ENCODE measurements at places on chromosomes 16 and 17.

- DNase-seq: no peak
Measured at GRCh38 chr16:78669994-78670393, 570.5 kb downstream of the WWOX start.

DNA sequence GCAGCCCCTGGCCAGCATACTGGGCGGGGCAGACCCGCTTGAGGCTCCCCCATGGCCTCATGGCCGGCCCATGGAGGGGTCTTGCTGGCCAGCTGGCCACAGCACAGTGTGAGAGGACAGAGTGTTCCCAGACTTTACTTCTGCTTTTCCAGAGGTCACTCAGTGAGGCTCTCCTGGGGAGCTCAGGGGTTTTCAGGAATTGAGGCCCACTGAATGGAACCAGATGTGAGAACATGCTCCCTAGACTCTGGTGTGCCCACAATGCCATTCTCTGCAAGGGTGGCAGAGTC is 21.2 kb downstream of the ATP6V0D1 start:
- DNase-seq: no peak

DNA sequence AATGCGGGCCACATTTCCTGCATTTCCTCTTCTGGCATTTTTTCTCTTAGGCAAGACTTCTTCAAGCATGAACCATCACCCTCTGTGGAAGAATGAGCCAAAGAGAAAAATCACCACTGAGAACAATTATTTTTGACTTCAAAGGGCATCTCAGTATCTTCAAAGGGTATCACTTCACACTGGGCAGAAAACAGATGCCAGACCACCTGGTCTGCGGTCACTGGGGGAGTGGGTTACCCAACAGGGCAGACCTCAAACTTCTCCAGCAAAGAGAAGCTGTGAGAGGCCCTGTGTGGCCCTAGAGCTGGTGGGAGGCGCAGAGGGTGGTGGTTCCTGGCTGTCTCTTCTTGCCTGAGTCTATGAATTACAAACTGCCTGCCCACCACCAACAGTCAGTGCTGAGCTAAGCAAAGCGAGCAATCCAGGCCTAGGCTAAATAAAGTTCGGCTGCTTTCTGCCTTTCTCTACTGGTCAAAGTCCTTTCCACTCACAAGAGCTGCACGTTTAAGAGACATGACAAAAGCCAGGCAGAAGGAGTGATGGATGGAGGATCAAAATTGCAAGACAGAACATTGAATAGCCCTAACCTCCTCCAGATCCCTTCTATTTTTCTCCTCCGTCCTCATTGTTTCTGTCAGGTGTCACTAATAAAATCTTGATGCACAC is 602.7 kb upstream of the CDH5 start:
- DNase-seq: no peak

DNA sequence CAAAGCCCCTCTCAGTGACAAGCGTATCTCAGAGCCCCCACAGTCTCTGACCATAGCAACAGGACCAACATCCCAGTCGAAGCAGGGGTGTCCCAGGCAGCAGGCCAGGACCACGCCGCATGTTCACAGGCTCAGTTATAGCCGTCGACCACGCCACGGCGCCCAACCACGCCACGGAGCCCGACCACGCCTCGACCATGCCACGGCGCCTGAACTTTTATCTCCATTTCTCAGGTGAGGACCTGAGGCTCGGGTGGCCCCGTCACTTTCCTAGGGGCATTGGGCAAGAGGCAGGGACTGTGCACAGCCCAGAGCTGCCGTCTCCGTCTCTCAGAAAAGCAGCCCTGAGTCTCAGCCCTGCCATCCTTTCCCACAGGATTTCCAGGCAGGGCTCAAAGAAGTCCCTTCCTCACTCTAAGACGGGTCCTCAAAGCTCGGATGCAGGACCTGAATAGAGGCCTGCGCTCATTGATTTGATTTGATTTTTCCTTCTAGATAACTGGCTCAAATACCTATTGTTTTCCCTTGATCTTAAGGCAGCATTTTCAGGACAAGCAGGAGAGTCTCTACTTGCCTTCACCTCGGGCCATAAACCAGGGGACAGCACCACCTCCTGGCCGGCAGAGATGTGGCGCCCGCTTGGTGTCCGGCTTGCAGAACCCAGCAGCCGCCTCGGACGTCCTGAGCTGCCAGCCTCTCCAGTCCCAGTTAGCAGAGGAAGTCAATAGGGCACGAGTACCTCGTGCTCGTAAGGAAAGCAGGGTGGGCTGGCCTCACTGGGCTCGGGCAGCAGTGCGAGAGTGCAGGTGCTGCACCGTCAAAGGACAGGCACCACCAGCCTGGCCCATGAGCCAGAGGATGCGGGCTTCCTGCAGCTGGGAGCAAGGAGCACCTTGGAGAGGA is 38.8 kb downstream of the C16orf95 start:
- peak; percentile 29 for DNase-seq

GRCh38 chr17:20096430-20096829 is 87.3 kb downstream of the SPECC1 start:
- DNase-seq: no peak

GRCh38 chr16:66020642-66021041 is 345.8 kb upstream of the CDH5 start:
- DNase-seq: no peak

- DNase-seq: no peak
Measured at GRCh38 chr17:5769593-5770354, 185.5 kb upstream of the NLRP1 start.

DNA sequence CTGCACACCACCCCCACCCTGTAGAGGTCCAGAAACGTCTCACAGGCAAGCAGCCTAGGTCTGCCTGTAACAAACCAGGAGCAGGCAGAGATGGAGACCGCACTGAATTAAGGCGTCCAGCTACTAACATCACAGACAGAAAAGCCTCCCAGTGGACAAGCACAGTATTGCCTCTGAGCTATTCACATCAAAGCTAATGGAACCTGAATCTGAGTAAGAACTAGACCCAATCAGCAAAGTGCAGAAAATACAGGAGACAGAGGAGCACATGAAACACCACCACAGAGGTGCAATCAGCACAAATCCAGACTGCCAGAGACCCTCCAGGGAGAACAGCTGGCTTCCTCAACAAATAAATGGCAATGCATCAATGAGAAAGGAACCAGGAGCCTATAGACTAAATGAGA is 22.2 kb upstream of the PEMT start:
- peak; percentile 36 for DNase-seq

GRCh38 chr17:19378416-19379360 is at the start of gene MAPK7:
TSS of gene MAPK7 (plus strand) at chr17:19378498. CDS start at chr17:19378901, 403 bp downstream.
- no peak for DNase-seq

- DNase-seq: peak; percentile 39
Measured at GRCh38 chr16:47565454-47565853, 104.3 kb downstream of the PHKB start.

DNA sequence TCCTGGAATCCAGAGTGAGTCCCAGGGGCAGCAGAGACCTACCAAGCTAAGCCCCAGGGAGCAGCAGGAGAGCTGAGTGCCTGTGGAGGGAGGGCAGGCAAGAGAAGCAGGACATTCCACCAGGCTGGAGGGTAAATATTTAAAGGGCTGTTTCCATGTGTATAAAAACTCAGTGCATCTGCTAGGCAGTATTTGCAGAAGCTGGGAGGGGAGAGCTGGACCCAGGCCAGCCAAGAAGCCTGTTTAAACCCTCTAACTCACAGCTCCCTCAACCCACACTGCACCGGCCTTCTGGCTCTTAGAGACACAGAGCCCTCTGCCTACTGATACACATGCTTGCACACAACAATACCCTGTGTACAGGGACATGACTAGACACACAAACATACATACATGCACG is 22.5 kb upstream of the TMEM132E start:
- DNase-seq: no peak

DNA sequence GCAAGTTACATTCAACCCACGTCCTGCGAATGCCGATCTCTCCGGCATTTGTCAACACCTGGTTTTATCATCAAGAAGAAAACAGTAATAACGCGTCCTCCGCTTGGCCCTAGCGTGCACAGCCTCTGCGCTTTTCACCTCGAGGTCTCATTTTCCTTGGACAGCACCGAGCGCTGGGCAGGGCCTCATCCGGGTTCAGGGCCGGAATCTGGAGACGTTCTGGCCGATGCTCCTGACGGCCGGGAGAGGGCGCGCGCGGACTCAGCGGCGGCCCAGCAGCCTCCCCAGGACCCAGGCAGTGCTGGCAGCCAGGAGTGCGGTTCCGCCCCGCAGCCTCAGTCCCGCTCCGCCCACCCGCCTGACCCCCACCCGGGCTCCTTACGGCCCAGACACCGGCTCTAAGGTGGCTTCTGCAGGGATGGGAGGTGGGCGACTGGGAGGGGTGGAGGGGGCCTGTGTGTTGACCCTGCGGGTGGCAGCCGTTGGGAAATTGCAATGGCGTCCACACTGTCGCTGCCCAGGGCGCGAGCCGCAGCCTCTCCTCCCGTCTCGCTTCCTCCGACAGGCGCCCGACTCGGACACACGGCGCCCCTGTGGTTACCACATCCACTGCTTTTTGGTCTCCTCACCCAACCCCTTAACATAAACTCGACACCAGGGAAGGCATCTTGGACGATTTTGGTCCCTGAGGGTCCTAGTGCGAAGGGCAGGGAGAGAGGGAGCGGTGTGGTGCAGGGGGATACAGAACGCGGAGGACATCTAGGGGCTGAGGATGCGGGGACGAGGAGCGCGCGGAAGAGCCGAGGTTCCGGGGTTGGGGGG is 7.4 kb upstream of the FLYWCH1 start:
- peak; percentile 78 for DNase-seq

DNA sequence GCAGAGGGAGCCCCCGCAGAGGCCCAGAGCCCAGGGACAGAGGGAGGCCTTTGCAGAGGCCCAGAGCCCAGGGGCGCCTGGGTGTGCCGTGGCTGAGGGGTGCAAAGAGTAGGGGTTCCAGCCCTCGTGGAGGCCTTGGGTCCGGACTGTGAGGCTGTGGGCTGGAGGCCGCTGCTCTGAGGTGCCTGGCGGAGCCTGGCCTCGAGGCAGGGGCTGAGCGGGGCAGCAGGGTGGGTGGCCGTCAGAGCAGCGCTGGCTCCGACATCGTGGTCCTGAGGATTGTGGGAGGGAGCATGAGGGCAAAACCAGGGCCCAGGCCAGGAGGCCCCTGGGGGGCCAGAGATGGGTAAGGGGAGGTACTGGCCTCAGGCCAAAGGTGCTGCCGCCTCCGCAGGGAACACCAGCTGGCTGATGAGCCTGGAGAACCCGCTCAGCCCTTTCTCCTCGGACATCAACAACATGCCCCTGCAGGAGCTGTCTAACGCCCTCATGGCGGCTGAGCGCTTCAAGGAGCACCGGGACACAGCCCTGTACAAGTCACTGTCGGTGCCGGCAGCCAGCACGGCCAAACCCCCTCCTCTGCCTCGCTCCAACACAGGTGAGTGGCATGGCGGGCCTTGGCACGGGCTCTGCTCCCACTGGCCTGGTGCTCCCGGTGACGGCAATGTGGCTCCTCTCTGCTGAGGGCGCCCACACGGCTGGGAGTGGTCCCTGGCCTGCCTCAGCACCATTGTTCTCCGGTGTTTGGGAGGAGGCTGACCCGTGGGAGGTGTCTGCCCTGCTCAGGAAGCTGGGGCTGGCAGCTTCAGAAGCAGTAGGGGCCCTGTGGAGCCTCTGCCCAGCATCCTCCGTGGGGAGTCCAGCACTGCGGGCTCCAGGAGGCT is 33.7 kb downstream of the TSC2 start:
- DNase-seq: no peak

DNA sequence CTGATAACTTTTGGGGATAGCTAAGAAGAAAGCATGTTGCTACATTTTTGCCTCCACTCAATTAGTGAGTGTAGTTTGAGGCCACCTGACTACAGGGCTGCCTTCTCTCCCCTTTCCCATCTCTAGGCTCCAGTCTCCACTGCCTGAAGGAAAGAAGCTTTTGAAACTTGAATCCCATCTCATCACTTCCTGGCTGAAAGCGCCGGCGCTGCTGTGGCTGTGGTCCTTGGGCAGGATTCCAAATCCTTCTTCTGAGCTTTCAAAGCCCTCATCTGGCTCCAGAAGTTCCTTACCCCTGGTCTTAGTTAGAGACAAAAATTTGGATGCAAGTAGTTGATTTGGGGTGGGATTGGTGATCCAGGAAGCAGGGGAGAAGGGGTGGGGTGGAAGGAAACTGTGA is 119.4 kb downstream of the FOXL1 start:
- no peak for DNase-seq

DNA sequence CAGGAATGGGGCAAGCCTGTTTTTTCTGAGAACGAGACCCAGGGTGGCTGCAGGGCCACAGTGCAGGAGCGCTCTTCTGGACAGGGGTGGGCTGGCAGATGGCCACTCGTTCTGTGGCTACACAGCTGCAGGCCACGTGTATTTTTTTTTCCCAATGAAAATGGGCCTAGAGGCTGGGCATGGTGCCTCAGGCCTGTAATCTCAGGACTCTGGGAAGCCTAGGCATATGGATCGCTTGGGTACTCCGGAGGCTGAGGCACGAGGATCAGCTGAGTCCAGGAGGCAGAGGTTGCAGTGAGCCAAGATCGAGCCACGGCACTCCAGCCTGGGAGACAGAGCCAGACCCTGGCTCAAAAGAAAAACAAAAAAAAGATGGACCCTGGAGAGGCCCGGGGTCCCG is 6.8 kb downstream of the UNKL start:
- no peak for DNase-seq

DNA sequence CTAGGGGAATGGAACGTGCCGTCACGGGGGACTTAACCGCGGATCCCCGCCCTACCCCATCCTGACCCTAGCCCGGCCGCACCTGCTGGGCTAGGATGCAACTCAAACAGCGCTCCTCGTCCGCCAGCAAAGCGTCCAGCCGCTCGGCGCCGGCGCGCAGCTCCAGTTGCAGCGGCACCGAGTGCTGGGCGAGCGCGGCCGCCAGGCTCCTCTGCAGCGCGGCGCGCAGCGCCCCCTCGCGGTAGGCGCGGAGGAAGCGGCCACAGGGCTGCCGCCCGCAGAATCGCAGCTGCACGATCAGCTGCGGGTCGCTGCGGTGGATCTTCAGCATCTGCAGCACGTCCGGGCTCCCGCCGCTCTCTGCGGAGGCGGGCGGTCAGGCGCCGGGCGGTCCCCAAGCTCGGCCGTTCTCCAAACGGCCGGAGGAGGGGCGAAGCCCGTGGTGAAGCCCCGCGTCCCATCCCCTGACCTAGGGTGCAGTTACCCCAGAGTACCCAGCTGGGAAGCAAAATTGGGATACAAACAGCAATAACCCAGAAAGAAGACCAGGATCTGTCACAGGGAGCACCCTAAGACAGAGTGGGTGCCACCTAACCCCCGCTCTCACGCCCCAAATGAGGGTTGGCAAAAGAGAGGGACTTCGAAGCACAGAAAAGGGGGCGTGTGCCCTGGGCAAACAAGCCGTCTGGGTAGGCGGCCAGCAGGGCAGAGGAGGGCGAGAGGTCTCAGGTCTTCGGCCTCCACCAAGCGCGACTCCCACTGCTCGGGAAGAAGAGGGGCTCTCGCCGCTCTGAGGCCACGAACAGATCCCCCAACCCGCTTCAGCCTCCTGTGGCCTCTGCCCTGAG is 4.2 kb downstream of the TRADD start:
- peak; percentile 86 for DNase-seq

DNA sequence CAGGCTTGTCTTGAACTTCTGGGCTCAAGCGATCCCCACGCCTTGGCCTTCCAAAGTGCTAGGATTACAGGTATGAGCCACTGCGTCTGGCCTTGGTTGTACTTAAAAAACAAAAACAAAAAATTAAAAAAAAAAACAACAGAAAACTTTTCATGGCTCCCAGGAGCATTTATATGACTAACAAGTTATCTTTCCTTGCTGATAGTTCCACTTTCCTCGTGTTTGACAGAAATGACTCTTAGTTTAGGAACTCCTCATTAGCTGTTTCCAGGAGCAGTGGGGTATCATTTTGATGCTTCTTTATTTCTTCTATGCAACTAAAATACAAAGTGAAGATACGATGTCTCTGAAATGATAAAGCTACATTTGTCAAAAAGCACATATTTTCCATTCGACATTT is 165.4 kb downstream of the PRKCA start:
- no peak for DNase-seq

Measured in CD4-positive, alpha-beta T cell treated with Interferon alpha-2 for 1 hour (primary cell).